OCI-M1 (cell line): ENCODE measurements at places on chromosomes 2 and 18.

GRCh38 chr2:237198164-237198855 is 112.6 kb downstream of the COPS8 start:
- no peak for DNase-seq

- DNase-seq: peak; percentile 30
These were observed 36.1 kb downstream of the METTL21A start for GRCh38 chr2:207589143-207589542.

GRCh38 chr2:110864731-110865130 is 132.4 kb downstream of the ACOXL start:
- DNase-seq: no peak

- no peak for DNase-seq
These were observed 495.2 kb upstream of the MEIS1 start for GRCh38 chr2:65939687-65940086.

- DNase-seq: peak; percentile 76
These were observed 562 bp downstream of the TWSG1 start for GRCh38 chr18:9334973-9335696.

- no peak for DNase-seq
These were observed 82.8 kb downstream of the EPB41L3 start for GRCh38 chr18:5461041-5461440.

- no peak for DNase-seq
These were observed 60.2 kb upstream of the TCF7L1 start for GRCh38 chr2:85073033-85073432.

DNA sequence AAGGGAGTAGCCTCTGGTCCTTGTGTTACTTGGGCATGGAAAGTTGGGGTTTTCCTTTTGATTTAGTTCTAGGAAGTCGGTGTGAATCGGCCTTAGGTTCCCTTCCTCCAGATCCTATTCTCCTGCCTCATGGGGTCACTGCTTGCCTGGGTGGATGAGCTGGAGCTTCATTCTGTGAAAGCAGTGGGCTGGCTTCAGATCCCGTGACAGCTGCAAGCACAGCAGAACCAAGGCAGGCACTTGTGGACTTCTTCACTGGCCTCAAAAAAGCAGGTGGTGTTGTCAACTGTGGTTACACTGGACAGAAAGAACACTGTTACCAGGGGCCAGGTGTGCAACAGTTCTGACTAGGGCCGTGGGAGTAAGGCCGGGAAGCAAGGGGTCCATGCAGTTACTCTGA is 243.4 kb downstream of the LDLRAD4 start:
- no peak for DNase-seq

GRCh38 chr2:235063471-235063961 is 111.7 kb downstream of the SH3BP4 start:
- no peak for DNase-seq

DNA sequence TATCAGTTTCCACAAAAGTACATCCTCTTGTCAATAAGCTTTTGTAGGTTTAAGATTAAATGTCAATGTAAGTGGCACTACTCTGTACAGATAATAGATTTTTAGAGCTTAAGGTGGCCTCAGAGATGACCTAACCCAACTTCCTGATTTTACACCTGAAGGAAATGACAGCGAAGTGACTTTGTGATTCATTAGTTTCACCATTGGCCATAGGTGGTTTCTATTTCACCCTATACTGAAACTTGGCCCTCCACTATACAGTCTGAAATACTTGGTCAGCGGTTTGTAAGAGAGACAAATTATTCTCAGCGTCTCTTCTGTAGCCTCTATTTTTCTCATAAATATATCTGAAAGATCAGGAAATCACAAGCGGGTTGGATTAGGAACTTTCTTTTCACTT is 330.4 kb upstream of the FAM98A start:
- no peak for DNase-seq
